Left ventricle myocardium inferior (tissue), 1 donor: ENCODE measurements at places on chromosomes 2 and 18.

DNA sequence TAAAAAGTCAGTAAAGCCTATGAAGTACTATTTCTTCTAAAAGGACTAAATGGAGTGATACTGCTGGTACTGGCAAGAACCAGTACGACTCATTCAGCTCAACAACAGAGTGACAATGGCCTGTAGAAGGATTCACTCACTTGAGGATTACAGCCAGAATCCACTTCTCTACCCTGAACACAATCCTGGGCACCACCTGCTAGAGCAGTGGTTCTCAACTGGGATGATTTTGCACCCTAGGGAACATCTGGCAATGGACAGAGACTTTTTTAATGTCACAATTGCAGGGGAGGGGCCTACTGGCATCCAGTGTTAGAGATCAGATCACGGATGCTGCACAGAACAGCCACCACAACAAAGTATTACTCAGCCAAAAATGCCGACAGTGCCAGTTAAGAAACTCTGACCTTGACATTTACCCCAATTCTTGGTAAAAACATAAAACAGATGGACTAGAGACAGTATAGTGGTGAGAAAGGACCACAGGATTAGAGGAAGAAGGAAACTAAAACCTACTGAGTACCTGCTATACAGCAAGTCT is 5.0 kb downstream of the SPIRE1 start:
- no peak for DNase-seq

GRCh38 chr18:62716619-62717168 is 1.4 kb downstream of the PHLPP1 start:
- peak; percentile 59 for DNase-seq

- DNase-seq: no peak
Measured at GRCh38 chr2:135664623-135665068, 77.0 kb upstream of the UBXN4 start.

DNA sequence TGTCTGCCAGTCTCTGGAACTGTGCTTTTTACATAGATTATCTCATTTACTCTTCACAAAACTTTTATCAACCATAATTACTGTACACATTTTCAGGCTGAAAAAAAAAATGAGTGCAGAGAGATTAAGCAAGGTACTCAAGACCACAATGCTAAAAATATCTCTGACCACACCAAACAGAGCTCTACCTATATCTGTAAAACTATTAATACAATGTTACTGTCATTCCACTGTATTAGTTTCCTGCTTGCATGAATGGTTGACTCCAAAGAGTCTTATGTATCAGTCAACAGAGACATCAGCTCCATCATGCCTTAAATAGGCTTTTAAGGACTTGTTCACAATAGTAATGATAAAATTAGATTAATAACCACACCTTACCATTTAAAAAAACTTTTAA is 134.7 kb upstream of the CCDC150 start:
- no peak for DNase-seq

DNA sequence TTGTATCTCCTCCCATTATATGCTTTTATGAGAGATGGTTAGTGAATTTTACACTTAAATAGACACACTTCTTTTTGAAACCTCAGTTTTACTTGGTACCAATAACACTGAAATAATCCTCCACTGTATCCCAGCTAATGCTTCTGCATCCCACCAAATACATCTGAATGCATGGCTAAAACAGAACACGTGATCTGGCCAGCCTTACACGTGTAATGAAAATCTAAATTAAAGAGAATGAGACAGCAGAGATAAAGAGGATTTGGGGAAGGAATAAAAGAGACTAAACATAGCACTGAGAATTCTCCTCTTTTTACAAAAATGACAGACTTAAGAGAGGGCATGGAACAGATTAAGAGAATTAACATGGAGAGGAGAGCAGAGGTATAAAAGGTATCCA is 612.2 kb downstream of the NRXN1 start:
- no peak for DNase-seq

DNA sequence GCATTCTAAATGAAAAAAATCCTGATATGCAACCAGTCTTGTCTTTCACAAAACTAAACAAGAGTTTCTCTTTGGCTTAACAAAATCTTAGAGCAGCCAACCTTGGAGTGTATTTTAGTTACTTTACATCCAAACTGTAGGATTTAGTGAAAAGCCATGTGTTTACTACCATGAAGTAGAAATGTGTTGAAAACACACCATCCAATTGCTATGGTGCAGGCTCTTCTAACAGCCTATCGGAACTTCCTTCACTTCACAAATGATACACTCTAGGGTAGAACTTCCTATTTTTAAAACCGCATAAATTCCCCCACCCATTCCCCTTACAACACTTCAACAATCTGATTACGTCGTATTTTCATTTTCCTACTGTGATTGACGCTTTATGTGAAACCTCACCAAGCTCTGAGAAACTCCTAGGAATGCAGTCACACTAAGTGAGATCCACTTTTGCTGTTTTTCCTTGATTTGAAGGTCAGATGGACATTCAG is 74.4 kb upstream of the MAP4K4 start:
- DNase-seq: no peak

DNA sequence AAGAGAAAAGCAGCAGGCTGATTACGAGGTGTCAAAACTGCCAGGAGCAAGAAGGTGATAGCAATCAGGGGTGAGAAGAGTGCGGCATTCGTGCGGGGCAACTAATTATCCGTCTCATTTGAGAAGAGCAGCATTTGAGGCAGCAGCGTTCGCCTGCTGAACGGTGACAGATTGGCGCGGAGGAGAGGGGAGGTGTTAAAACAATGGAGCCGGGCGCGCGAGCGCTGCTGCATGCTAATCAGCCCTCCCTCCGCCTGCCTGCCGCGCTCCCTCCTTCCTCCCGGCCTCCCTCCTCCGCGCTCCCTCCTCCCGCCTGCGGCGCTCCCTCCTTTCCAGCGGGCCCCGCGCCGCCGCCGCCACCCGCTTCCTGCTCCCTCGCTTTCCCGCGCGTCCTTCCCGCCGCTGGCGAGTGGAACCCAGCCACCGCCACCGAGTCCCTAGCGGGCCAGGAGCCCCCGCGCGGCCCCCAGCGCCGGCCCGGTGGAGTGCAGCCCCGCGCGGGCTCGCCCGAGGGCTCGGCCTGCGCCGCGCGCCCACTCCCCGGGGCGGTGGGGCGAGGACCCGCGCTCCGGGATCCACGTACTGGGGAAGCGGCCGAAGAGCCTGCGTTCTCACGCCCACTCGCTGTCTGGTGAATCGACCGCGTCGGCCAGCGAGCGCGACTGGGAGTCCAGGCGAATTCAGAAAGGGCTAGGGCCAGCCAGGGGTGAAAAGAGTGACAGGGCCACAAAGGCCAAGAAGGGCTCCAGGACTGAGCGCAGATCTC is 69.5 kb upstream of the PSMD14 start:
- DNase-seq: peak; percentile 69

DNA sequence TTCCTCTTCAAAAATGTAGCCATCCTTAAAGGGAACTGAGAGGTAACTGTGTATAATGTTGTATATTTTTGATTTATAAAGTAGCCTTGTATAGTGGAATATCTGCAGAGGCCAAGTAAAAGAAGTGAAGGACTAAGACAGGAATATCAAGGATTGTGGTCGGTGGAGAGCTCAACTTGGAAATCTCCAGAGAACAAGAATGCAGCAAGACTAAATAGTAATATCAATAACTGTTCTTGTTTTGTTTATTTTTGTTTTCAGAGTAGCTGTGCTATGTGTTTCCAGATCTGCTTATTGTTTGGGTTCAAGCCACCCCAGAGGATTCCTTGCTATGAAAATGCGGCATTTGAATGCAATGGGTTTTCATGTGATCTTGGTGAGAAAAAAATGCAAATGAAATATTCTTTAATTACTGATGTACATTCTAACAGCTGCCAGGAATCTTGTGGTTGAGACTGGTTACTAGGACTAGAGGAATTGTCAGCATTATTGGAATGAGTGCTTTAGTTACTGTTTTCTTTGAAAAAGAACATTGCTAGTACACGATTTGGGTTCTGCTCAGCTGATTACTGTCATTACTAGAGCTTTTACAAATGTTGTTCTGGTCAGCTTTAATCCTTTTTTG is 25.0 kb downstream of the FASTKD2 start:
- no peak for DNase-seq
